ENCODE measurements at places on chromosomes 7 and 10.

- no peak for DNase-seq
Observed at GRCh38 chr7:55028011-55028410, 9.2 kb downstream of the EGFR start.

DNA sequence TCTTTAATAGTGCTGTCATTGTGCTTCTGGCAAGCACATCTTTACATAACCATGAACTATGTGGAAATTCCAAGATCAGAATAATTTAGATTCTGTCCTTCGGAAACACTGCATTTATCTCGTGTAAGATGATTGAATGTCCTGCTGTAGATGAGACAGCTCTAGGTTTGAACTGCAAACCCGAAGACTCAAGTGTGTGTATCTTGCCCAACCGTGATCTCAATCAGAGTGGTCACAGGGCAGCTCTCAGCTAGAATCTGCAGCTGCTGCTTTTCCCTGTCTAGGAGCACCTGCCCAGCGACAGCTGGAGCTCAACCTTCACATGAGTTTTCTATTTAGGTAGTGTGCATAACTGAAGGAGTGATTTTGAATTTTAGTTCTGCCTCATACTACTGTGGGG, 17.5 kb upstream of the KIF20B start:
- DNase-seq: no peak

- peak; percentile 33 for DNase-seq
Observed at GRCh38 chr7:112869111-112869774, 79.0 kb upstream of the TMEM168 start.

DNA sequence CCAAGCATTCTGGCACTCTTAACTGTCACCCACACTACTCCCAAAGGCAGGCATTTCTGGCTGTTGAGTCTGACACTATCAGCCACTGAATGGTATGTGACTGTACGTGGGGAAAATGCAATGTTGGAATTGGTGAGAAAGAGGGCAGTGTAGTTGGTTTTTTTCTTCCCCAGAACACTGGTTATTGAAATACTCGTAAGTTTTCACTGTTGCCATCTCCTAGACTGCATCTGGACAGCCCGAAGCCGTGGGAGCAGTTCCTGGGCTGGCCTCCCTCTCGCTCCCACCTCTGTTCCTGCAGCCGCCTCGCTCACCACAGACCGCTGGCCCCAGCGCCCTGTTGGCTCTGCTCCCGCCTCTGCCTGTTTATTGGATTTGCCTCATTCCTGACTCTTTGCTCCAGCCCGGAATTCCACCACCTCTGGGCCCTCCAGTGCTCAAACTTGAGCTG, 5.7 kb downstream of the PLCE1 start:
- no peak for DNase-seq

DNA sequence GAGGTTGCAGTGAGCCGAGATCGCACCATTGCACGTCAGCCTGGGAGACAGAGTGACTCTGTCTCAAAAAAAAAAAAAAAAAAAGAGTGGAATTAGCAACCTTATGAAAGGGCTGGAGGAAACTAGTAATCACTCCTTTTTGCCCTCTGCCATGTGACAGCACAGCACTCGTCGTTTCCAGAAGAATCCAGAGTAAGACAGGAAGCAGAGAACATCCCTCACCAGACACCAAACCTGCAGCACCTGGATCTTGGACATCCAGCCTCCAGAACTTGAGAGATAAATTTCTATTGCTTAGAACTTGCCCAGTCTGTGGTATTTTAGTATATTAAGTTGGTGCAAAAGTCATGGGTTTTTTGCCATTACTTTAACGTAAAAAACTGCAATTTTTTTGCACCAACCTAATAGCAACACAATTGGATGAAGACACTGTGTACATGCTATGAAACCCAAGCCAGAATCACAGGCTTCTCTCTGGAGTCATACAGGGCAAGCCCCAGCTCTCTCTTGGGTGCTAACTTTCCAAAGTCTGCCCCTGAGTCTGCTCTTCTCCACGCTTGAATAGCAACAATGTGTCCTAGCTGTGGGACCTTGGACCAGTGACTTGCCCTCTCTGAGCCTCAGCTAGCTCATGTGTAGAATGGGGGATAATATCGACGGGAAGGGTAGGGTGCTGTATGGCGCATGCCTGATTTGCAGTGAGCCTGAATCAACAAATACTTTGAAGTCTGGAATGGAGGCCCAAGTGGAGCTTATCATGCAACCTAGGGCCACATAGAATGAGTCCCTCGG, 55.1 kb downstream of the CHST3 start:
- DNase-seq: no peak

DNA sequence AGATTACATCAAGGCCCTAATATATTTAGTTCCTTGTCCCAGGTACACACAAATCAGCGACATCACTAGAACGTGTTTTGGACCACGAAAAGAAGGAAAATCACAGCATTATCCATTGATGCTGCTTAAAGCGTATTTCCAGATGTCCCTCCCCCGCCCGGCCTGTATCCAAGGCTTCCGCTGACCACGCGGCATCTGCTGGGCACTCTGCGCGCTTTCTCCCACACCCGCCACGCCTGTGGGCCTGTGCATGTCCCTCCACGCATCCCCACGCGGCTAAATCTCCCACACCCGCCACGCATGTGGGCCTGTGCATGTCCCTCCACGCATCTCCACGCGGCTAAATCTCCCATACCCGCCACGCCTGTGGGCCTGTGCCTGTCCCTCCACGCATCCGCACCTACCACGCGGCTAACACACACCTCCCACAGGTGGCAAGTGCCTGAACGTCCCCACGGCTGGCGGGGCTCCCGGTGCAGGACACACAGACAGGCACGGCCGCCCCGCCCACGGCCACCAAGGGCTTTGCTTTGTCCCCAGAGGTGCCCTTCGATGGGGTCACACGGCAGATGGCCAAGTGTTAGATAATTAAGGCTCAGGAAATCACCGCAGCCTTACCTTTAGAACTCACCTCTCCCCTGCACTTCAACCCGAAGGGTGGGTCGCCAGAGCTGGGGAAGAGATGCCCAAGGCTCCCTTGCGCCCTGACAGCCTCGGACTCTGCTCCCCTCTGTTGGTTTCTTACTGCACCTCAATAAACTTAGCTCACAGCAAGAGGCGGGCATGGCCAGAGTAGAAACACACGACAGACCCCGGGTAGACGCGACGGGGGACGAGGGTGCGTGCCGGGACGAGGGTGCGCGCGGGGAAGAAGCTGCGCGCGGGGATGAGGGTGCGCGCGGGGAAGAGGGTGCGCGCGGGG, 49.5 kb downstream of the DIP2C start:
- no peak for DNase-seq

- DNase-seq: no peak
Observed at GRCh38 chr10:76946270-76946669, 691.3 kb downstream of the KCNMA1 start.

- DNase-seq: peak; percentile 48
Observed at GRCh38 chr7:151247611-151248345, 716 bp downstream of the SMARCD3 start.

GRCh38 chr10:78738861-78739260, 329.9 kb upstream of the ZMIZ1 start:
- DNase-seq: no peak

GRCh38 chr10:60044242-60044641, 137.9 kb upstream of the CCDC6 start:
- no peak for DNase-seq

- DNase-seq: no peak
Observed at GRCh38 chr7:122520971-122521555, 177.9 kb downstream of the RNF133 start.

DNA sequence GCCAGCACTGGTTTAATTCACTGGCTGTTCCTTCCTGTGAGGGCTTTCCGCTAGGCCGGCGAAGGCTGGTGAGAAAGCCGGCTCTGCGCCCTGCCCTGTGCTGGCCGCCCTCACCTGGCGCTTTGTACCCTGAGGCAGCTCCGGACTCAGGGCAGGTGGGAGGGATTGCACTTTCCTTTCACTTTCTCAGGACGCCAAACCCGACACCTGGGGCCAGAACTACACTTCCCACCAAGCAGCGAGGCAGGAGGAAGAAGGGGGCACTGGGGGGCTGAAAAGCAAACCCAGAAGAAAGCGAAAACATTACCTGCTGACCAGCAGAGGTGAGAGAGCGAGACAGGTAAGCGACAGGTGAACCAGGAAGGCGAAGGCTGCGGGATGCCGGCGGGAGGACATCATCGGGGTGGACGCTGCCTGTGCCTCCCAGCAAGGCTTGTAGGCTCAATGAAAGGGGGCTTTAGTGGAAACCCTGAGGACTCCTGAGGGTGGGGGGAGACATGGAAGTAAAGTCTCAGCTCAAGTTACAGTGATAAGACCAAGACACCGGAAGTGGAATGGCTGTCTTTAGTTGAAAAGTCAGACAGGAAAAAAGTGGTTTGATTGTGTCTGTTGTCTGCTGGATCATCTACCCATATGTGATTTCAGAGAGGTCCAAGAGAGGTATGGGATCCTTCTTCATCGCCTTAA, at the start of gene RAB19:
Gene RAB19 (plus strand): TSS at position 181 of the 687 bp plus-strand sequence. CDS start 3,589 bp downstream, outside the sequence.
- DNase-seq: no peak

- no peak for DNase-seq
Observed at GRCh38 chr7:95322854-95323253, 1.5 kb downstream of the PON1 start.

GRCh38 chr10:42830237-42830636, 47.6 kb downstream of the BMS1 start:
- DNase-seq: no peak

GRCh38 chr10:88439932-88440331, 143.2 kb downstream of the RNLS start:
- DNase-seq: no peak

GRCh38 chr7:27840313-27840712, 100.4 kb downstream of the TAX1BP1 start:
- no peak for DNase-seq

DNA sequence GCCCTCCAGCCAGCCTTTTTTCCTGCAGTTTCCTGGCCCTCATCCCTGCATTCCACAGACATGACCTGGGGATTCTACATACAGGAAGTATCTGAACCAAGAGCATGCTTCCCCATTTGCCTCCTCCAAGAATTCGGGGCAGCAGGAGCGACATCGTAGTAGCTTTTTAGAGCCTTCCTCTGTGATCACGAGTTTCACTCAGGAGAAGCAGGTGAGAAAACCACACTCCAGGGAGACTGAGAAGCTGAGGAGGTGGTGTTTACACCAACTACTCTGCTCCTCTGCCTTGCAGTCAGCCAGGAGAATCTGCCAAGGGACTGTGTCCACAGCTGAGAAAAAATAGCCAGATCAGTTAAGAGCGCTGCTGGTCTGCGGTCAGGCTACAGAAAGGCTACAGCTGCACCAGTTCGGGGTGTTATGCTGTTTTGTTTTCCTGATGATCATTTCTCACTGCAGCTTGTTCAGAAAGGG, 54.1 kb downstream of the HSPA12A start:
- DNase-seq: no peak

GRCh38 chr7:25375805-25376600, 147.7 kb upstream of the NPVF start:
- DNase-seq: no peak

DNA sequence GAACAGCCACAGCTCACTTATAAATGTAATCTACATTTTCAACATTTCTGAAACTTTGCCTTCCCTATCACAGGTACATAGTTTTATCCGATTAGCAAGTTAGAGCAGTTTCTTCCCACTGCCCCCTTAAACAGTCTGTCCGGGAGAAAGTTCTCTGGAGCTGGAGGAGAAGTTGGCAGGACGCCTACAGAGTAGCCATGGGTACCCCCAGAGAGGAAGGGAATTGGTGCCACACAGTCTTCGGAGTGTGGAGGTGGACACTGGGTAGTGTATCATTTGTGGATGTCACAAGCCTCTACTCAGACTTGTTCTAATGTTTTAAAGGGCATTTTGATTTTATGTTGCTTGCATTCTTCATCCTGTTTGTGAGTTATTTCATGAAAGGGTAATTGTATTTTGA, 39.0 kb downstream of the TAF3 start:
- no peak for DNase-seq

- DNase-seq: peak; percentile 46
Observed at GRCh38 chr7:74452748-74453321, 871 bp upstream of the GTF2IRD1 start.

DNA sequence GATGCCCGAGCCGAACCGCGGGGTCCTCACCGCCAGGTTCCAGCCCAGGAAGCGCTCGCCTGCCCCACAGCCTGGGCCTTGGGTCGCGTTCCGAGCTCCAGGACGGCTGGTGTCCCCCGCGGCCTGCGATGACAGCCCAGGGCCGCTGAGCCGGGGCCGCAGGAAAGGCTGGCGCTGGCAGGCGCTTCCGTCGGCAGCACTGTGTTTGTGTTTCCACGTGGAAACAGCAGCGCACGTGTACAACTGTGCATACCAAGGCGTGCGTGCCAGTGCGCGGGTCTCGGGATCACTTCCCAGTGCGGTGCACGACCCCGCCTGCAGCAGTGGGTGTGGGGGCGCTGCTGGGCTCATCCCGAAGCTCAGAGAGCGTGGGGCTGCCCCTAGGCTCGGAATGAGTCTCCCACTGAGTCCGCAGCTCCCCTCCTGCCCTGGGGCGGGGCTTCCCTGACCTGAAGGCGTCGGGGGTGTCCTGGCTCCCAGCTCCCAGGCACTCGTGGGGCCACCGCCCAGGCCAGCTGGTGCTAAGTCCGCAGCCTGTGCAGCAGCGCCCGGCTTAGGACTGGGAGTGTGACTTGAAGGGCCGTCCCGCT, 17.2 kb downstream of the AP5Z1 start:
- no peak for DNase-seq

DNA sequence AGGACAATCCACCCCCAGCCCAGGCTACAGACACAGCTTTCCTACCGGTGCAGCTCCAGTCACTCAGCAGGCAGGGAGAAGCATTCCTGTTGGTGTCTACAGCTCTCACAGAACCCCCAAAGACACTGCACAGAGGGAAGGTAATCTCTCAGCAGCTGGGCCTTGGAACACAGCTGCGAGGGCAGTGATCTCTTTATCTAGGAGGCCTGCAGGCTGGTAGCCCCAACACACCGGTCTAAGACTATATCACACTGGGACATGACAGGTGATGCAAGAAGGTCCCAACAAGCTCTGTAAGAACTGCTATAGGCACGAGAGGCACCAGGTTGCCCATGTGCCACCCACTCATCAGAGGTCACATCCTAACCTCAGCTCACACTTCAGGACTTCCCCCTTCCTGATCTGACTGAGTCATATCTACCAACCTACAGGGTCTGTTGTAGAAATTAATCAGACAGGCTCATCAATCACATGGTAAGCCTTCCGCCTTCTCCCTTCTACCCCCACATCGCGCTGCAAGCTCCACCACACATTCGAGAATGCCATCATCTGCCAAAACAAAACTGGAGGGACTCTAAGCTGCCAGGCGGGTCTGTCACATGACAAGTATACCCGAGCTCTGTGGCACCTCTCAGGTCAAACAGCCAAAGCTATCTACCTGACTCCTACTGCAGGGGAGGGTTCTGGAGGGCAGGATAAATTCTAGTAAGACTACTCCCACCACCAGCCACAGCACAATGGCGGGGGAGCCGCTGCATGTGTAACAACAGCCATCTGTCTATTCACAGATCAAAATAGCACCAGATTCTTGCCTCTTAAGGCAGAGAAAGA, 26.1 kb downstream of the FAM53B start:
- peak; percentile 57 for DNase-seq

DNA sequence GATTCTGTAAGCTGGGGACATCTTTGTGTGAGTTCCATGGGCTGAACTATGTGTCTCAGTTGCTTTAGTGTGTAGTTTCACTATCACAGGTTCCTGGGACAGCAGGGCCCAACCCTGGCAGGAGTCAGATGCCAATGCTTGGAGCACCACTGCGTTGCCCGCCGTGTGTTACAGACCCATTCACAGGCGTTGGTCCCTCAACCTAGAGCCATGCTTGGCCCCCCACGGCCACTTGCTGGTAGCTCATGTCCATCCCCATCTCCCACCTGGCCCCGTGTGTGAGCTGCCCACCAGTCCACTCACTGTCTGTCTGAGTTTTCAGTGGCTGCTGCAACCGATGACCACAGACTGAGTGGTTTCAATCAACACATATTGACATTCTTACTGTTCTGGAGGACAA, 546.9 kb downstream of the TCERG1L start:
- DNase-seq: no peak
